ENCODE measurements at places on chromosomes 12 and 14.

DNA sequence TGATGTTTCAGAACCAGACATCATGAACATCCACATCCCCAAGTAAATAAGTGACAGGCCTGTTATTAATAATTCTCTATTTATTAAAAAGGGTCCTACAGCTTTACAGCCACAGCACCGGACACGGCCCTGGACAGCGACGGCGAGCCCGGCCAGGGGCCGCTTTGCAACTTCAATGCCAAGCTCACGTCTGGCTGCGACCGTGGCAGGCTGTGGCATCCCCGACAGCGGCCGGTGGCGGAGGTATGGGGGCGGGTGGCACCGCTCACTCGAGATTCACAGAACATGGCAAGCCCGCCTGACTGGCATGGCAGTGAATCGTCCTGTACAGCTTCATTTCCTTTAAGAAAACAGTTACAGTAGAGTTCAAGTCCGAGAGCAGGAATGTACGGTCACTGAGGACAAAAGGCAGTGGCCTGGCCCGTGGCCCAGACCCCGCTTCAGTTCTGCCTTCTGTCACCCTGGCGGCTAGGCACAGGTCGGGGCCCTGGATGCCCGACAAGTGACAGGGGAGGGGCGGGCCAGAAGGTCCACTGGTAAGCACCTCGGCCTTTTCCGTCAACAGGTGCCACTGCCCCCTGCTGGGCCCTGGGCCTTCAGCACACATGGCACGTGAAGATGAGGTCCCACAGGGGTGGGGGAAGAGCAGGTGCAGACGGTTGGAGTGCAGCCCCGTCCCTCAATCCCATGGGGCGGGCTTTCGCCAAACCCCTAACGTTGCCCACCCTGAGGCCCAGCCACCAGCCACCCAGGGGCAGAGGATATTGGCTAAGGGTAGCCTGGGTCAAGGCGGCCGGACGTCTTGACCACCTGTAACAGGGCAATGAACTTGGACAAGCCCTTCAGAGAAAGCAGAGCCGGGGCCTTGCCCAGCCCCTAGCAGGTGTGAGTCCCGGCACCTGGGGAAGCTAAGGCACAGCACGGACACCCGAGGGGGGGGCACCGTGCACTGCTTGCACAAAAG, 30.3 kb downstream of the HIP1R start:
- DNase-seq = peak; percentile 46

DNA sequence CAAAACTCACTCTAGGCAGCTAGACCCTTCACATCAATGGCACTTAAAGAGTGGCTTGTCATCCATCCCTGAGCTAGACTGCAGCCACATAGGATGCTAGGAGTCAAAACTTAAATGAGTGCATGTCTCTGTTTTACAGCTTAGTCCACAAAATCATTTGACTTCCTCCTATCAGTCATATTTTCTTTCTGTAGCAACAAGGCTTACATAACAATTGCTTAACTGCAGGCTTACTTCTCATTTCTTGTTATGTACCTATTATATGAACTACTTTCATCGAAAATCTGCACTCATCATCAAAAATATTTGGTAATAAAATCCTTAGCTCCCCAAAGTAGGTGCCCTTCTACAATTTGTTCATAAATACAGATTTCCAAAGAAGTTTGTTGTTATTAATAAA, 30.1 kb downstream of the CLEC1A start:
- DNase-seq = no peak

- no peak for DNase-seq
These were observed 1.5 kb downstream of the ATP2B1 start for GRCh38 chr12:89706986-89707702.

- no peak for DNase-seq
These were observed 137.6 kb upstream of the PPFIA2 start for GRCh38 chr12:81896771-81897170.

GRCh38 chr14:77126461-77126990, 15.1 kb downstream of the ZDHHC22 start:
- DNase-seq = no peak

DNA sequence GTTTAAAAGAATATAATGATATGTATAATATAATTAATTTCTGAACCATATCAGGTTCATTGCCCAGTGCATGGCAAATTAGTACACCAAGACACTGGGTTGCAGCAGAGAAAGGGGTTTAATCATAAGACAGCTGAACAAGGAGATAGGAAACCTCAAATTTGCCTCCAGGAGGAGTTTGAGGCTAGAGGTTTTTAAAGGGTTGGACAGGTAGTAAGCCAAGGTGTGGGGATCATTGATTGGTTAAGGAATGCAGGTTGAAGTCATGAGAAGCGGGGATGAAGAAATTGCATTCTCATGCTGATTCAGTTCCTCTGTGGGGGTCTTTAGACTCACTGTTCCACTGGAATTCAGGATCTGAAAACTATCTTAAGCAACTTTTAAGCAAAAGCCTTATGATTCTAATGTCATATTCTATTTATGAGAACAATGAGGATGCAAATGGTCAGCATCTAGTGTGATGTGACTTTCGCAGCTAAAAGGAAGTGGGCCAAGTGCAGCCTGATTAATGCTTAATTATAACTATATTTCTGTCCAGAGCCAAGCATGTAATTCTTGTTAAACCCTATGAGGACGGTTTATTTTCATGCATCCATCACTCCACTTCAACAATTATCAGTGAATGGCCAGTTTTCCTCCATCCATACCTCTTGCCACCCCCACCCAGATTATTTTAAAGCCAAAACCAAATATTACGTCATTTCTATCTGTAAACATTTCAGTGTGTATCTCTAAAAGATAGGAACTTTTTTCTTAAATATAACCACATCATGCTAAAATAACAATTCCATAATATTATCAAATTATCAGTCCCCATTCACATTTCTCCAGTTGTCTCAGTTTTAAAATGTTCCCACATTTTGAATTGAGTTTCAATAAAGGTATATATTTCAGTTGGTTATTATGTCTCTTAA, 14.9 kb downstream of the RNF212B start:
- DNase-seq = no peak

- DNase-seq = no peak
These were observed 225.4 kb downstream of the KLHL28 start for GRCh38 chr14:44736326-44736725.

- no peak for DNase-seq
These were observed 445.2 kb upstream of the ATP2B1 start for GRCh38 chr12:90153827-90154226.

DNA sequence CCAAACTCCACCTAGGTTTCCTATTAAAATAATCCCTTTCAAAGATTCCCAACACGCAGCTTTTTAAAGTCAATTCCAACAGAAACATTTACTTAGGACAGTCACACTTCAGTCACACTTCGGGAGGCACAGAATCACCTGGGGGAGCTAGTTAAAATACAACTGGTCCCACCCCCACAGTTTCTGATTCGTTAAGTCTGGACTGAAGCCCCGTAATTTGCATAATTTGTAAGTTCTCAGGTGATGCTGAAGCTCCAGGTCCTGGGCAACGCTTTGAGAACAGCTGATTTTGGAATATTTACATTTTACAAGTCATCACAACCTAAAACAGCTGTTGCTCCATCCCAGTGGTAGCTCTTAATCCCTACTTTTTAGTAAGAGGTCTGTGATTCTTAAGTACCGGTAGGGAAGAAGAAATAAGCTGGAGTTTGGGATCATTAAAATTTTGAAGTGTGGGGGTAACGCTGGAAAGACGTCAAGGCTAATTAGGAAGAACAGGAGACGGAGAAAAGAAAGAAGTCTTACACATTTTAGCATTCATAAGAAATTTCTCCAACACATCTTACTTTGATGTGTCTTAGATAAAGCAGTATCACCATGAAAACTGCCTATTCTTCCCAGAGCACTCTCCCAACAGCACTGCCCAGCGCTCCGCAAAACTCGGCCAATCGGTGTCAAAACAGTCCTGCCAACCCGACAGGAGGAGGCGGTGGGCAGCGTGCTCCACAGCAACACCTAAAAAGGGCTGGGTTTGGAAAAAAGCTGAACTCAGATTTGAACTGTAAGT, 1.1 kb downstream of the IPO8 start:
- DNase-seq = peak; percentile 61

DNA sequence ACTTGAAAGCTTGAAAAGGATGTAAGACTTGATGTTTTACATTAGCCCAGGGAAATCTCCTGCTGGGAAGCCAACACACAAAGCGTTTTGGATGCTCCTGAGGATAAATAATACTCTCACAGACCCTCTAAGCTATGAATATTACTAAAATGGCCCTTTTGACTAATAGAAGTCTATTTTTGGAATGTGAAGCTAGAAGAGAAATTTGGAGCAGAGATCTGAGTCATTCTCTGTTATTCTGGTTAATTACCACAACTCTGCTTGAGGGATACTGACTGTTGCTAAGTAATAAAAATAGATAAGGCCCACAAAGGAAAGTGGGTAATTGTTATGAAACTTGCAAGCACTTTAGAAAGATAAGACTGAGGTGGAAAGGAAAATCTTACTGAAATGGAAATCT, 346.2 kb upstream of the STXBP6 start:
- no peak for DNase-seq

Measured in cerebellum (tissue), 4 donors.